ENCODE measurements at places on chromosomes 3 and 15.

GRCh38 chr15:31024330-31024729 is 32.9 kb upstream of the MTMR10 start:
- DNase-seq: no peak

DNA sequence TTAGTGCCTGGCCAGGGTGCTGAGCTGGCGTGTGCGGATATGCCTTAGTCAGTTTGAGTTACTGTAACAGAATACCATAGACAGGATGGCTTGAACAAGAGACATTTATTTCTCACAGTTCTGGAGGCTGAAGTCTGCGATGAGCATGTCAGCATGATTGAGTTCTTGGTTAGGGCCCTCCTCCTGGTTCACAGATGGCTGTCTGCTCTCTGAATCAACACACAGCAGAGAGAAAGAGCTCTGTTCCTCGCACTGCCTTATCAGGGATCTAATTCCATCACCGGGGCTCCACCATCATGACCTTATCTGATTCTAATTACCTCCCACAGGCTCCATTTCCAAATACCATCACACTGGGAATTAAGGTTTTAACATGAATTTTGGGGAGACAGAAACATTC is 386.6 kb upstream of the DPH6 start:
- DNase-seq: no peak

DNA sequence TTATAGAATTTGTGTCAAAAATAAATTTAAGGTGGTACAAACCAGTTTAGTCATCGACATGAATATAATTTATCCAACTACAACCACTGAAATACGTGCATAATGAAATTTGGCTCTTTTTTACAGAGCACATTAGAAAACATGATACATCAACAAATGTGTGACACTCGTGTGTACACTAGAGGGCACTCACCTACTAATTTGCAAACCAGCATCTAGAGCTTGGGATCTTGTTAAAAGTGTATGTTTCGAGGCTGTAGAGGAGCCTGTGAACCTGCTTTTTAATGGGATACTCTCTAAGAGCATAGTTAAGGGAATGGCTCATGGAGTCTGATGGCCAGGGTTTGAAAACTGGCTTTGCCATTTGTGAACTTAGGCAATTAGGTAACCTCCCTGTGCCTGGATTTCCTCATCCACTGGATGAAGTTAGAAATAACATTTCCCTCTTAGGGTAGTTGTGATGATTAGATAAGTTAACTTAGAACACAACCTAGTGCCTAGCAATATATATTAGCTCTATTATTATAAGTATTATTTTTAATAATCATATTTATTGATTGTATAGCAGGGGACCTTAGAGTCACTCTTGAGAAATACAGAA is 8.8 kb upstream of the CPOX start:
- DNase-seq: no peak

DNA sequence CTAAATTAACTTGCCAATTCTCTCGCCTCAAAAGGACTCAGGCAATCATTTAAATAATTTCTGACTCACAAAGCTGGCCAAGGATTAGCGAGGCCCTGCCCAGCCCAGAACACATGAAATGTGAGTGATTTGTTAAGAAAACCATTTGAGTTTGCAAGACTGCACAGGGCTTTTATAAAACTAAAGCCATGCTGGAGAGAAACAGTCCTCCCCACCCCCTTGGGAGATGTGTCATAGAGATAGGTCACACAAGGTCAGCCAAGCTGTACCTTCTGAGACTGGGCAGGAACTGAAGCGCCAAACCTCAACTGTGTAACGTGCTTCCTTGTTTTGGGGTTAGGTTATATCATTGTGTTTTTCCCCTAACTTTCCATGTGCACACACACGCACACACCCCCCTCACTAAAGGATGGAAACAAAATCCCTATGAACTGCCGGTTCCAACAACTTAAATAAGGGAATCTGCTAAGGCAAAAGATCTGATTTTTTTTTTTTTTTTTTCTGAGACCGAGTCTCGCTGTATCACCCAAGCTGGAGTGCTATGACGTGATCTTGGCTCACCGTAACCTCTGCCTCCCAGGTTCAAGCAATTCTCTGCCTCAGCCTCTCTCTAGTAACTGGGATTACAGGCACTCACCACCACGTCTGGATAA is 8.1 kb downstream of the SPATA12 start:
- DNase-seq: no peak

DNA sequence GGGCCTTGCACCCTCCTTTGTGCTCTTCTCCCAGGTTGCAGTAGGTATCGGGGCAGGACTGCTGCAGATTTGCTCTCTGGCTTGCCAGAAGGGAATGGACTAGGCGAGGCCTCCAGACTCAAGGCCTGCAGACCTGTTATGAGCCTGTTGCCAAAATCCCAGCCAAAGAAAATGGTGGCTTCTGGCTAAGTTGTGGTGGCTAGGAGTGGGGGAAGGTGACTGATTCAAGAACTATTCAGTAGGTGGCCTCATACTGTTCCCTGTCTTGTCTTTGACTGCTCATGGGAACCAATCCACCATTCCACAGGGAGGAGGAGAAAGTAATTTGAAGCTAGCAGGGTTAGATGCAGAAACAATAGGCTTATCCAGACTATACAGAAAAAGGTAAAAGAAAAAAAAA is 380.4 kb upstream of the PROK2 start:
- DNase-seq: no peak

GRCh38 chr15:46126581-46126980 is 491.8 kb downstream of the SQOR start:
- no peak for DNase-seq

DNA sequence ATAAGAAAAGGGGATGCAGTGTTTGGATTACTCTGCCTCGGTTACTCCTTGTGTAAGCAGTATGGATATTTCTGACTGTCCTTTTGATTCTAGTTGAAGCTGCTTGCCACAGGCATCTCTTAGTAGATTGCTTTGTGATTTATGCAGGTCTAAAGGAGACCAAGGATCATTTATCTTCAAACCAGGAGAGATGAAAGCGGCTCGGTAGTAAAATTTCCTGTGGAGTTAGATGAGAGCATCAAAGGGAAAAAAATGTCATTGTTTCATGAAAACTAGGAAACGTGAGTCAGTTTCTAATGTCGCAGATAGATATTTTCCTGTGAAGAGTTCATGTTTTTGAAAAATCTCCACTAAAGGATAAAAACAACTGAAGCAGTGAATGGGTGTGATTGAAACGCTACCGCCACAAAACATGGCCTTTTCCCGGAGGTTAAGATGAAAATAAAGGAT is 254.0 kb upstream of the TBL1XR1 start:
- no peak for DNase-seq

GRCh38 chr3:194766845-194767244 is 81.2 kb downstream of the FAM43A start:
- no peak for DNase-seq
